ENCODE measurements at places on chromosomes 16 and 17.

DNA sequence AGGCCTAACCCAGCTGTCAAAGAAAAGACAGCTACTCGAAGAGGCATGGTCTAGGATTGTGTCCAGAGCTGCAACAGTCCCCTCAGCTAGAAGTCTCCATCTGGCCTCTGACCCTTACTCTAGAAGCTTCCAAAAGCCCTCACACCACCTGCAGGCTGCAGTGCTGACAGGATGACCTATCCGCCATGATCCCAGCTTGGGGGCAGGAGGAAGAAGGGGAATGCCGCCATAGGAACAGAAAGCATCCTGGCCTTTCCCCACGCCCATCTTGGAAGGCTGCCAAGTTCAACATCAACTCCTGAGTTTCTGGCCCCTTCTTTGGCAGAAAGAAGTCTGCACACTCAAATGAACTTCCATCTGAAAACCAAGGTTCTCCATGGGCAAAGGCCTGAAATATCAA is 3.1 kb upstream of the KRT36 start:
- H3K4me3 ChIP-seq = no peak overlapping the region
- no peaks in the 10 kb centered on the region for H3K36me3 ChIP-seq
- DNase-seq = no peak
- no peak overlapping the region for H3K27ac ChIP-seq
- peaks cover 5% of the 10 kb centered on the region for H3K4me1 ChIP-seq

DNA sequence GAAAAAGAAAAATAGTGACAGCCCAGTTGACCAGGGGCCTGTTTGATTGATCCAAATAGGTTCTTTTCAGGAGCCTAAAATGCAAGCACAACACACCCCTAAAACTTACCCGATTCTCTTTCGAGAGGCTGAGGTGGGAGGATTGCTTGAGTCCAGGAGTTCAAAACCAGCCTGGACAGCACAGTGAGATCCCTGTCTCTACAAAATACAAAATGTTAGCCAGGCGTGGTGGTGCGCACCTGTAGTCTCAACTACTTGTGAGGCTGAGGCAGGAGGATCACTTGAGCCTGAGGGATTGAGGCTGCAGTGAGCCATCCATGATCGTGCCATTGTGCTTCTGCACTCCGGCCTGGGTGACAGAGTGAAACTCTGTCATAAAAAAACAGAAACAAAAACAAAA is 1.5 kb upstream of the KIF19 start:
- H3K36me3 ChIP-seq = no peaks in the 10 kb centered on the region
- H3K27me3 ChIP-seq = no peaks in the 10 kb centered on the region
- no peak overlapping the region for H3K27ac ChIP-seq
- no peak overlapping the region for H3K4me3 ChIP-seq
- no peaks in the 10 kb centered on the region for H3K4me1 ChIP-seq
- DNase-seq = no peak

GRCh38 chr17:77372444-77373298 is 231.9 kb downstream of the SEC14L1 start:
- H3K27ac ChIP-seq = peak overlapping the region; percentile 94
- H3K4me3 ChIP-seq = peak overlapping the region; percentile 91
- peaks cover 56% of the 10 kb centered on the region for H3K4me1 ChIP-seq
- no peak for DNase-seq
- H3K36me3 ChIP-seq = no peaks in the 10 kb centered on the region
- H3K27me3 ChIP-seq = no peaks in the 10 kb centered on the region

DNA sequence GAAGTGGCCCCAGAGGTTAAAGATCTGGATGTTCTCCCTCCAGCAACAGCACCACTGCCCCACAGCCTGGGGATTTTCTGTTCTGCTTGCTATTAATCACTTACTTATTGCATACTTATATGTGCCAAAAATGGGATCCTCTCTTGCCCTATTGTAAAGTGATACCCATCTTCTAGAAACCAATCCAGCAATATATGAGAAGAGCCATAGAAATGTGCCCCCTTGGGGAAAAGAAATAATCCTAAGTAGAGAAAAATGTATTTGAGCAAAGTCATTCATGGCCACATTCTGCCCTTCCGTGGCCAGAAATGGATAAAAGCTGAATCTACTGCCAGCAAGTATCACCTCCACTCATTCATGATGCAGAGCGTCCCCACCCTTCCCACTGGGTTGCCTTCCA is 20.9 kb downstream of the SOST start:
- H3K4me1 ChIP-seq = peaks cover 13% of the 10 kb centered on the region
- no peaks in the 10 kb centered on the region for H3K27me3 ChIP-seq
- H3K36me3 ChIP-seq = no peaks in the 10 kb centered on the region
- no peak overlapping the region for H3K4me3 ChIP-seq
- no peak overlapping the region for H3K27ac ChIP-seq

DNA sequence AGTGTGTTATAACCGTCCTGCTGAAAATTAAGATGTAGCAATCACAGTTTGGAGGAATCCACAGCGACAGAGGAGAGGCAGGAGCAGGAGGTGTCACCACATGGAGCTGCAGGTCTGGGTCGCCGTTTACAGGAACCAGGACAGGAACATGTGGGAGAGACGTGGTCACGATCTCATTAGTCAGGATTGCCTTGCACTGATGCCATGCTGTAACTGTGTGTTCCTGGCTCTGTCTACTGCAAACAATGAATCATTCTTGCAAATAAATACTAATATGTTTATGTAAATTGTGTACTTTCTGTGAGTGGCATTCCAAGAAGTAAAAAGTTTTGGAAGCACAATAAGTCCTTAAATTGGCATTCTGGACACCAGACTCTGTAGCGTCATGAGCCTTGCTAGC is 271.8 kb downstream of the CPPED1 start:
- no peak overlapping the region for H3K4me3 ChIP-seq
- no peaks in the 10 kb centered on the region for H3K36me3 ChIP-seq
- no peaks in the 10 kb centered on the region for H3K27me3 ChIP-seq
- DNase-seq = no peak
- no peak overlapping the region for H3K27ac ChIP-seq

DNA sequence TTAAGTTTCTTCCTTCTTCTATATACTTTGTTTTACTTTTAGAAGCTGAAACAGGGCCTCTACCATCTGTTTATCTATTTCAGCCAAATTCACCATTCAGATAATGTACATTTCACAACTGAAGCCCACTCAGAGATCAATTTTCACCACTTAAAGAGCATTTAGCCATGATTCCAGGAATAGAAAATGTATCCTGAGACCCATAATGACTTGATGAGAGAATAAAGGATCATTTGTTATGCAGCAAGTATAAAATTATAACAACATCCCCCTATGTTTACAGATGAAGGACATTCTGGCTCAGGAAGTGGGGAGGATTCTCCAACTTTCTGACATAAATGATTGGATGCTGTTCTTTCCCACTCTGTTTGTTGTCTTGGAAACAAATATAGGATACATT is 962.1 kb upstream of the EEF2KMT start:
- H3K4me3 ChIP-seq = no peak overlapping the region
- no peak overlapping the region for H3K27ac ChIP-seq
- DNase-seq = no peak
- no peaks in the 10 kb centered on the region for H3K27me3 ChIP-seq
